Frontal cortex (tissue), 4 donors: ENCODE measurements at places on chromosomes 1 and 21. TPM values are rescaled to one million over a fixed set of nuclear protein-coding genes. Genes with fewer than 3 reads are reported as not detected.

CYYR1 gene
- 1.6 TPM for total RNA-seq

GBP3 gene
- total RNA-seq, result 0.82 TPM

NOTCH2NLA gene
- 8.6 TPM for total RNA-seq

SLC19A2 gene
- total RNA-seq, result 23.6 TPM

ACOT11 gene
- 1.2 TPM for total RNA-seq

PWP2 gene
- 7.3 TPM for total RNA-seq

MX1 gene
- 5.7 TPM for total RNA-seq

AMY2A gene
- not detected for total RNA-seq

CCDC27 gene
- not detected for total RNA-seq

CR1 gene
- 0.41 TPM for total RNA-seq

ATP1A2 gene
- total RNA-seq, result 45.7 TPM

RASSF5 gene
- 0.82 TPM for total RNA-seq

MEGF6 gene
- total RNA-seq, result 5.3 TPM

MCOLN2 gene
- total RNA-seq, result not detected

LCE2B gene
- total RNA-seq, result not detected

EDARADD gene
- 3.7 TPM for total RNA-seq

ADAM30 gene
- total RNA-seq, result not detected

ARF1 gene
- total RNA-seq, result 107 TPM

NVL gene
- 35.5 TPM for total RNA-seq

PDC gene
- not detected for total RNA-seq

SPATA17 gene
- total RNA-seq, result 5.3 TPM

OR2L8 gene
- total RNA-seq, result 0.82 TPM

FAM131C gene
- total RNA-seq, result 1.2 TPM

TSPAN1 gene
- 0.82 TPM for total RNA-seq

ZNF670 gene
- 25.3 TPM for total RNA-seq

NBPF4 gene
- not detected for total RNA-seq

CD101 gene
- 0.82 TPM for total RNA-seq

PROK1 gene
- not detected for total RNA-seq

TLCD4 gene
- total RNA-seq, result 15.9 TPM

NPL gene
- total RNA-seq, result 24.1 TPM

SEMA4A gene
- total RNA-seq, result 22.0 TPM

HFM1 gene
- total RNA-seq, result 69.3 TPM

AADACL4 gene
- total RNA-seq, result not detected

MYBPH gene
- not detected for total RNA-seq

KRTAP12-4 gene
- total RNA-seq, result not detected

C1orf185 gene
- not detected for total RNA-seq

LMX1A gene
- not detected for total RNA-seq

IRF6 gene
- total RNA-seq, result 0.41 TPM

SLC9C2 gene
- 3.7 TPM for total RNA-seq

RHOU gene
- total RNA-seq, result 46.1 TPM

LAMC1 gene
- total RNA-seq, result 29.3 TPM

C4BPA gene
- not detected for total RNA-seq

DAB1 gene
- total RNA-seq, result 35.9 TPM

C1QC gene
- 7.3 TPM for total RNA-seq

HCRTR1 gene
- 1.6 TPM for total RNA-seq

FOXE3 gene
- total RNA-seq, result not detected

OR6K3 gene
- total RNA-seq, result not detected

RXFP4 gene
- not detected for total RNA-seq

HSD17B7 gene
- total RNA-seq, result 24.5 TPM

MRPS21 gene
- 84.0 TPM for total RNA-seq

C8A gene
- not detected for total RNA-seq

AUNIP gene
- 0.82 TPM for total RNA-seq

USH2A gene
- under 0.01 TPM for total RNA-seq

TSSK3 gene
- 0.41 TPM for total RNA-seq
